ELR (cell line): ENCODE measurements at places on chromosomes 2 and 18.

- DNase-seq, result no peak
These were observed 10.1 kb upstream of the IFIH1 start for GRCh38 chr2:162328424-162329157.

DNA sequence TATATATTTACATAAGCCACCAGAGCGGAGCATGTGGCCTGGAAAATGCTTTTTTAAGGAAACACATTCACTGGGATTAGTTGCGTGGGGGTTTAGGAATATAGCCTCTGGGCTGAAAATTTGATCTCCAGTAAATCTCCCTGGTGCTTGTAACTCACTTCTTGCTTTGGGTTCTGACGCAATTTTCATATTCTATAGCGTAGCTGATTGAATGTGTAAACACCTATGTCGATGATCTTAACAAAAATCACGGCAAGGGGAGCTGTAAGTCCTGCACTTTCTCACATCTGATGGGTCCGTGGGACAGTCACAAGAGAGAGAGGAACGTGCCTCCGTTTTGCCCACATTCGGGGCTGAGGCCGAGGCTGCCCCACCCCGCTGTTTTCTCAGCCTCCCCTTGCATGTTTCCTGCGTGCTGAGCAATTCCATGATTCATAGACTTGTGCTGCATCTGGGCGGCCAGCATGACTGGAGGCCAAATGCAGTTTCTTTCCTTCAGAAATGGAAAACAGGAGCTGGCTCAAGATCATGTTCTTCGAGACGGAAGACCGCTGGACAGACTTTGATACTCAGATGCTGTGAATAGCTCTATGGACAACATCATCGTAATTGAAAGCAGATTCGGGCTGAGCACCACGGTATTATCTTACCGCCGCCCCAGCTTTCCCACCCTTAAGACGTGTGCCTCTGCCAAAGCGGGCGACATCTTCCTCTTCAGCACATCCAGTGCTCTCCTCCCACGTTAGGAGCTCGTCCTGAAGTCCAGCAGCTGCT, 109.2 kb downstream of the TMEM18 start:
- DNase-seq, result peak; percentile 46

DNA sequence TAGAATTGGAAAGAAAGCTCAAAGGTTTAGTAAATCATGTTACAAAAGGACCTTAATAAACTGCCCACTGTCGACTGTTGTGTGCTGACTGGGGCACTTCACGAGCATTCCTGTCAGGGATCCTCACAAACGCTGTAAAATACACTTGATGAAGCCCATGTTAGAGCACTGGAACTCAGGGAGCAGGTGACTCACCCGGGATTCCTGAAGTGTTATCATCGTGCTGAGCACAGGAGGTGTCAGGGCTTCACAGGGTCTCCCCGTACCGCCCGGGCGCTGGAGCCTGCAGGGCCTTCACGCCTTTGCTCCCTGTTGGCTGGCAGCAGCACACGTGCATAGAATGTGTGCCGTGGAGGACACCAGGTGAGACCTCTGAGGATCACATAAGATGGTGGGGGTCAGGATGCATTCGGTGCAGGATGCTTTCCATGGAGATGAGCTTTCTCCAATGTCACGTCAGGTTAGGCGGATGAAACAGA, 187.3 kb downstream of the SNTG2 start:
- DNase-seq, result no peak

GRCh38 chr2:203960811-203961210, 24.2 kb downstream of the ICOS start:
- no peak for DNase-seq

DNA sequence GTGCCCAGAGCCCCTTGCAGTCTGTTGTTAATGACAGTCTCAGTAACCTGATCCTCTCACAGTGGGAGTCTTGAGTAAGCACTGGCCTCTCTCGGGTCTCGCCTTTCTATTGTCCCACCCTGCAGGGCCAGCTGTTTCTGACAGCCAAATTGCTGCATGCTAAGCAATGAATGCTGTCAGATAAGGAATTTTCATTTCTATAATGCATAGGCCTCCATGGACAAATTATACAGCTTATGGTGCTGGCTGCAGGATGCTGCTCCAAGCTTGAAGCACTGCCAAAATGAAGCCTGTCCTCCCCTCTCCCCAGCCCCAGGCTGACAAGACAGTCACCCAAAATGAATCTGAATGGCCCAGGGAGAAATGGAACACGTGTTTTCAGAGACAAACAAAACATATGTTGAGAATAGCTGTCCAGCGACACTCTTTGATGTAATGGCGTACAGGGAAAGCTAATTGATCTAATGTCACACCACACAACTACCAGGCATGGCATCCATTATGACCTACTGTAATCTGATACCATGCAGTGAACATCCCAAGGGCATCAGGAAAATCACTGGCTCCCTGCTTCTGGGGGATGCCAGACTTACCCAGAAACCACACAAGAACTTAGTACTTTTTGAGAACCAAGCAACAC, 36.8 kb downstream of the ACVR1 start:
- DNase-seq, result peak; percentile 61

DNA sequence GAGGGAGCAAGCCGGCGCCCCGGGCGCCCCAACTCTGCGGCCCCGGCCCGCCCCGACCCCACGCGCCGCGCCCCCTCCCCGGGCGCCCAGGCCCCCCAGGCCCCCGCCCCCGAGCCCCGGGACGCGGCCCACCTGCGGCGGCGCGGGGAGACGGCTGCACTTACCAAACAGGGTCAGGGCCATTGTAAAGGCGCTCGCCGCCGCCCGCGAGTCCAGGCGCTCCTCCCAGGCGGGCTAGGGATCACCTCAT, 526 bp downstream of the CHN1 start:
- DNase-seq, result no peak

- DNase-seq, result peak; percentile 52
These were observed 114.5 kb downstream of the INSIG2 start for GRCh38 chr2:118202707-118203303.

DNA sequence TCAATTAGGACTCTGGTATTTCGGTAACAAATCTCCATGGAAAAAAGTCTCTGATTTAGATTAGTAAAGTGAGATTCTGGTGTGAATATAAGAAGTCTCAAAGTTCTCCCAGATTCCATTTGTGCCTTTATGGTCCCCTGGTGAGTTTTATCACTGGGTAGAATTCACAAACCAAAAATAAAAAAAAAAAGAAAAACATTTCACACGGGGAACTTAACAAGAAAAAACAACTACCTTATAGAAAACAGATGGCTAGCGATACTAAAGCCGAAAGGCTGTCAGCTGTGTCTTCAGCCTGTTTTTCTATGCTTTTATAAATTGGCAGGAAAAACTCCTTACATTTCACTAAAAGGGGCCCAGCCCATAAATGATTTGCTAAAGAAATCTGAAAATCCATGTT, 50.6 kb downstream of the COL5A2 start:
- DNase-seq, result no peak

- peak; percentile 26 for DNase-seq
These were observed 1.7 kb downstream of the INPP5D start for GRCh38 chr2:233061591-233062450.

- DNase-seq, result no peak
These were observed 277.1 kb downstream of the SOX11 start for GRCh38 chr2:5969303-5969702.

GRCh38 chr2:218811382-218811781, 20.2 kb downstream of the PRKAG3 start:
- DNase-seq, result no peak

GRCh38 chr2:65293376-65293775, 65.7 kb downstream of the ACTR2 start:
- no peak for DNase-seq

DNA sequence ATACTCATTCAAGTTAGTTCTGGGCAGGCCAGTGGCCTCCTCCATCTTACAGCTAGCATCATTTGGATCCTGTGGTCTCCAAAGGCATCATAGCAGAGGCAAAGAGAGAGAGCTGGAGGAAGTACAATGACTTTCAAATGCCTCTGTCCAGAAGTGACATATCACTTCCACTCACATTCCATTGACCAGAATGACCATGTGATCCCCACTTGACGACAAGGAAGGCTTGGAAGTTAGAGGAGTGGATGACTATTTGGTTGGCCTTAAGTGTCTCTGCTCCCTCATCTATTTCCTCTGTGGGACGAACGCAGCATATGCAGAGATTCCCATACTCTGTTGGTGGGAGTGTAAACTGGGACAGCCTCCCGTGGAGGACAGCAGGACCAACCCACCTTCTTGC, 27.8 kb upstream of the MLPH start:
- DNase-seq, result no peak

DNA sequence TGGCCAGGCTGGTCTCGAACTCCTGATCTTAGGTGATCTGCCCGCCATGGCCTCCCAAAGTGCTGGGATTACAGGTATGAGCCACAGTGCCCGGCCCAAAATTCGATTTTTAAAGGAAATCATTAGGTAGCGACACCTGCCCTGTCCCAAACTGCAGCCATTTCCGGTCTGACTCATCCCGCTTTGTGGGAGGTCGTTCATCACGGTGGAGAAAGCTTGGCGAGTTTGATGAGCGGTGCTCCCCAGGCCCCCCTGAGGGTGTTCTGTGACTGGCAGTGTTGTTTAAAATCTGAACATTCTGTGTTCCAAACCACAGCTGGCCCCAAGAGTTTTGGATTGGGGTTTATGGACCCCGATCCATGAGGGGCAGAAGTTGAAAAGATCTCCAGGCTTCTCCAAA, 53.0 kb upstream of the GLI2 start:
- DNase-seq, result peak; percentile 26

GRCh38 chr18:49959176-49959575, 145.8 kb upstream of the ACAA2 start:
- no peak for DNase-seq
